ENCODE measurements at places on chromosomes 11 and 22.

- no peak for DNase-seq
Measured at GRCh38 chr11:128251140-128251539, 336.2 kb downstream of the ETS1 start.

GRCh38 chr11:6567371-6567745 lies 36.1 kb downstream of the RRP8 start:
- no peak for DNase-seq

GRCh38 chr11:83785942-83786341 lies 499.8 kb upstream of the CCDC90B start:
- DNase-seq = no peak

- no peak for DNase-seq
Measured at GRCh38 chr22:43098356-43098755, 9.2 kb upstream of the TTLL1 start.

GRCh38 chr22:31495343-31495742 lies 993 bp upstream of the SFI1 start:
- no peak for DNase-seq

GRCh38 chr11:57781529-57781943 lies 19.9 kb downstream of the CTNND1 start:
- no peak for DNase-seq

DNA sequence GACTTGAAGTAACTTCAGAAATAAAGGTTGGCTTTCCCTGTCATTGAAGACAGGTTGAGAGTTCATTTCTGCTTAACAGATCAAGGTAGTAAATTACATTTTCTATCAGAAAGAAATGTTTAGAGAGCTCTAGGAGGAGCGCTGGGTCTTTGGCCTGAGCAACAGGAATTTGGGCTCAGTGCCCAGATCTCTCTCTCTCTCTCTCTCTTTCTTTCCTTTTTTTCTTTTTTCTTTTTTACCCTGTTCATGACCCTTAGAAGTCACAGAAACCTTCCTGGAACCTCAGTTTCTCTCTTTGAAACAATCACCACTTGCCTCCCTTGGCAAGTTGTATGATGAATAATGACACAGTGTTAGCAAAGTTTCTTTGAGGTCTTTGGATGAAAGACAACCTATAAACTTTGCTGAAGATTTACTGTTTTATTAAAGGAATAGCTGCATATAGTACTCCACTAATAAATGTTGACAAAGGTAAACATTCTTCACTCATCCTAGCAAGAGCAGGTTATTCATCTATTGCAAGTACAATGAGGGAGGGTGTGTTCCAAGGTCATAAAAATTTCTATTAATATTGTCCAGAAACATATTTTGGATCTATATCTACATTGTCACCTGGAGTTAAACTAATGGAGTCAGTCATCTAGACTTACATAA lies 35.5 kb upstream of the RASSF10 start:
- DNase-seq = no peak

- DNase-seq = no peak
Measured at GRCh38 chr22:49934891-49935557, 16.6 kb downstream of the CRELD2 start.

- DNase-seq = no peak
Measured at GRCh38 chr22:36702842-36703215, 723 bp downstream of the CACNG2 start.

- no peak for DNase-seq
Measured at GRCh38 chr11:99240192-99241030, 219.7 kb downstream of the CNTN5 start.

GRCh38 chr11:95306801-95307200 lies 75.8 kb upstream of the SESN3 start:
- no peak for DNase-seq

DNA sequence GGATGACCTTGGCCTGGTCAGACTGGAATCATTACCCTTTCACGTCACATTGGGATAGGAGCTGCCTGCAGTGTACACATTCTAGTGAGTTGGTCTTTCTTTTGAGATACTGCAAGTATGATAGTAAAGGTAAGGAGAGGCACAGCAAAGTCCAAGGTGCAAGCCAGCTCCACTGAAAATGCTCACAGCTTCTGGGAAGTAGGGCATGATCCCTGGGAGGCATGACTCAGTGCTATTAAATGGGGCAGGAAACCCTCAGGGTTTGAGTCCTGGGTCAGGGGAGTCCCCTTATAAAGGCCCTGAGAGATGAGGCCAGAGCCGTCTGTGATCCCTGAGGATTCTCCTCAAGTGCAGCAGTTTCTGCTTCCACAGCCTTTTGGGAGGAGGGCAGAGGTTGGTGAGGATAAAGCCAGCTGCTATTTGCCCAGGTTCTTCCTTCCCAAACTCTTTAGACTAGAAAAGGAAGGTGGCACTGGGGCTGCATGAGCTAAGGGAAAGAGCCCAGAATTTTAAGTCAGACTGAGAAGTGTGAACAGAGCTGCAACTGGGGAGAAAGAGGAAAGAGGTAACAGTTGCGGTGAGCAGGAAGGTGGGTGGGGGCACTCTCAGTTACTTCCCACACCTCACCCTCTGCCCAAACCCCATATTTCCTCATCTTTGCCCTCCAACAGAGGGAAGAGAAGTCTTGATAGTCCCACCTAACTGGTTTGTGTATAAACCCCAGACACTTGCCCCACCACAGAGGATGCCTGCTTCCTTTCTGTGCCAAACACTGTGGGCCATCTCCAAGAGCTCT lies 14.4 kb upstream of the OR52K1 start:
- DNase-seq = no peak

DNA sequence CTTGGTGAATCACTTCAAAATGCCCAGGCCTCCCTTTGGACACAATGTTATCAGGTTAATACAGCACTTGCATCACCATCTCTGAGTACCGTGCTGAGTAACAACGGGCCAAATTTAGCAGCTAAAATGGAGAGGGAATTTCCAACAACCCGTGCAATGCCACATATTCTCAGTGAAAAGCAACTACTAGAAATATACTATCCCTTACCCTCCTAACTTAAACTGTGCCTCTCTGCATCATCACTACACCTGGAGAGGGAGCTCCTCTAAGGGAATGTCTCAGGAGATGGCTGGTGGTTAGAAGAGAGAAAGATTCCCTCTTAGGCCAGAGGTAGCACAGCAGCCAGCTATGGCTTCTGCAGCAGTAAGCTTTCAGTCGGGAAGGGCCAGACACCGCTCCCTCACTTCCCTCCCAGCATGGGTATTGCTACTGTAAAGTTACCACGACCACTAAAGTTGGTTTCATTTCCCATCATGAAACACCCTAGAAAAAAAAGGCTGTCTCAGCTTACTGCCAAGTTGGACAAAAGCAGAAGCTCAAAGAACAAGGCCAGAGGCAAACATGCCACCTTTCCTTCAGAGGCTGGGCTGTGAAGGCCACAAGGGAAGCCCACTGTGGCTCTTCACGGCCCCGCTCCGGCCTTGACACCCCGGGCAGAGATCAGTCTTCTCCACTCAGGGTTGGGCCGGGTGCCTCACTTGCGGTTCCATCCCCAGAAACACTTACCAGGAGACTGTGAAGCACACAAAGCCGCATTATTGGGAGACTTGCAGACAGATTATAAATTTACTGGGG lies 3.9 kb downstream of the MAML2 start:
- DNase-seq = no peak

- DNase-seq = no peak
Measured at GRCh38 chr22:27445881-27446280, 355.7 kb downstream of the MN1 start.

Data from HS-5 (cell line).